ENCODE measurements at places on chromosomes 5 and 9.

GRCh38 chr9:70257991-70258691 lies 637 bp upstream of the SMC5 start:
- H3K27ac ChIP-seq, result peak overlapping the region; percentile 92
- peak overlapping the region; percentile 89 for H3K4me3 ChIP-seq
- peak; percentile 67 for ATAC-seq
- peaks cover 43% of the 10 kb centered on the region for H3K36me3 ChIP-seq

DNA sequence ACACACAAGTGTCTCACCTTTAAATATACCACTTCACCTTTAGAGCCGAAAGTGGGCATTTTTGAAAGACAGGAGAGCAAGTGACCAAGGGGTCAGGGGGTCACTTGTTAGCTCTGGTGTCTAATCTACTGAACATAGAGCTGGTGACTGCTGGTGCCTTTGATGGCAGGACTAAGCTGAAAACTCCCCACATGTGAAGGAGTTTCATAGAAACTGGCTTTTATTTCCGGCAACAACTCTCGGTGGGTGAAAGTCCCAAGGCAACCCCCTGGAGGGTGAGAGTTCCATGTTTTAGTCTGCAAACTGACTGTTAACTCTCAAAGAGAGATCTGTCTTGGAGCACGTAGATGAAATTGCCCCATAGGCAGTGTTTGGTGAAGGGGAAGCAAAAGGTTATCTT lies 466.9 kb downstream of the DMRTA1 start:
- no peak for ATAC-seq
- no peaks in the 10 kb centered on the region for H3K27me3 ChIP-seq
- H3K27ac ChIP-seq, result no peak overlapping the region
- no peaks in the 10 kb centered on the region for H3K36me3 ChIP-seq
- no peak overlapping the region for H3K4me3 ChIP-seq

DNA sequence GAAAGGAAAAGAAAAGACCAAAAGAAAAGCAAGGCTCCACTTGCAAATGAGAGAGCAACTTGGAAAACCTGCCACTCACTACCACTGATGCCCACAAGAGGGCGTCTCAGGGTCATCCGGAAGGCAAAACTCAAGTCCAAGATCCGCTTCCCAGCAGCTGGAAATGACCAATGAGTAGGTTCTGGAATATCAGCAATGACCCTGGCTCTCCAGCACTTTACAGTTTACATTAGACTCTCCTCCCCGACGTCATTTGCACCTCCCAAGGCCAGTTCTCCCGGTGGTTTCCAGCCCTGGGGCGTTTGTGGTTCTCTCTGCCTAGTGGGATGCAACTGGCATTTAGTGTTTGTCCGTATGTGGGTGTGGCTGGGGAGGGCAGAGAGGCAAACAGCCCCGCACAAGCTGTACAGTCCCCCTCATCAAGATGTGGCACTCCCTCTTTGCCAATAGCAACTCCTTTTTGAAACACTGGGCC lies 193.8 kb upstream of the ZNF618 start:
- peaks cover 7% of the 10 kb centered on the region for H3K4me1 ChIP-seq
- peaks cover 89% of the 10 kb centered on the region for H3K27me3 ChIP-seq
- no peak overlapping the region for H3K4me3 ChIP-seq

- H3K27ac ChIP-seq, result no peak overlapping the region
- peaks cover 19% of the 10 kb centered on the region for H3K27me3 ChIP-seq
Measured at GRCh38 chr5:168802337-168802736, 223.2 kb upstream of the PANK3 start.

GRCh38 chr9:89802781-89803355 lies 198.1 kb downstream of the GADD45G start:
- H3K4me1 ChIP-seq, result peaks cover 14% of the 10 kb centered on the region
- no peak overlapping the region for H3K27ac ChIP-seq
- no peak for ATAC-seq
- no peaks in the 10 kb centered on the region for H3K36me3 ChIP-seq
- H3K27me3 ChIP-seq, result no peaks in the 10 kb centered on the region

DNA sequence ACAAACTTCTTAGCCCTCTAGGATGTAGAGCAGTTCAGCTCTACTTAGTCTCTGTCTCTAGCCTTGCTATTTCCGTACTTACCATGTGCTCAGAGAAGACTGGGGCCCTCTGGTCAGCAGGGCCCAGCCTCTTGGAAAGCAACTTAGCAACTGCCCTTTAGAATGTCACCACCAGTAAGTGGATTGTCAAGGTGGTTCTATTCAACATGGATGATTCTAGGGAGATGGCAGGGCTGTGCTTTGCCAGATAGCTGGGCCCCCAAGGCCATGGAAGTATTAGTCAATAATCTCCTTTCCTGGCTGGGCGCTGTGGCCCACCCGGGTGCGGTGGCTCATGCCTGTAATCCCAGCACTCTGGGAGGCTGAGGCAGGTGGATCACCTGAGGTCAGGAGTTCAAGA lies 177.6 kb upstream of the MVB12B start:
- no peak overlapping the region for H3K4me3 ChIP-seq
- H3K27me3 ChIP-seq, result peaks cover 53% of the 10 kb centered on the region
- H3K36me3 ChIP-seq, result no peaks in the 10 kb centered on the region
- peaks cover 23% of the 10 kb centered on the region for H3K4me1 ChIP-seq

- H3K27me3 ChIP-seq, result no peaks in the 10 kb centered on the region
- no peak overlapping the region for H3K4me3 ChIP-seq
- ATAC-seq, result no peak
- H3K36me3 ChIP-seq, result no peaks in the 10 kb centered on the region
Measured at GRCh38 chr5:175282611-175283225, 161.3 kb downstream of the DRD1 start.

DNA sequence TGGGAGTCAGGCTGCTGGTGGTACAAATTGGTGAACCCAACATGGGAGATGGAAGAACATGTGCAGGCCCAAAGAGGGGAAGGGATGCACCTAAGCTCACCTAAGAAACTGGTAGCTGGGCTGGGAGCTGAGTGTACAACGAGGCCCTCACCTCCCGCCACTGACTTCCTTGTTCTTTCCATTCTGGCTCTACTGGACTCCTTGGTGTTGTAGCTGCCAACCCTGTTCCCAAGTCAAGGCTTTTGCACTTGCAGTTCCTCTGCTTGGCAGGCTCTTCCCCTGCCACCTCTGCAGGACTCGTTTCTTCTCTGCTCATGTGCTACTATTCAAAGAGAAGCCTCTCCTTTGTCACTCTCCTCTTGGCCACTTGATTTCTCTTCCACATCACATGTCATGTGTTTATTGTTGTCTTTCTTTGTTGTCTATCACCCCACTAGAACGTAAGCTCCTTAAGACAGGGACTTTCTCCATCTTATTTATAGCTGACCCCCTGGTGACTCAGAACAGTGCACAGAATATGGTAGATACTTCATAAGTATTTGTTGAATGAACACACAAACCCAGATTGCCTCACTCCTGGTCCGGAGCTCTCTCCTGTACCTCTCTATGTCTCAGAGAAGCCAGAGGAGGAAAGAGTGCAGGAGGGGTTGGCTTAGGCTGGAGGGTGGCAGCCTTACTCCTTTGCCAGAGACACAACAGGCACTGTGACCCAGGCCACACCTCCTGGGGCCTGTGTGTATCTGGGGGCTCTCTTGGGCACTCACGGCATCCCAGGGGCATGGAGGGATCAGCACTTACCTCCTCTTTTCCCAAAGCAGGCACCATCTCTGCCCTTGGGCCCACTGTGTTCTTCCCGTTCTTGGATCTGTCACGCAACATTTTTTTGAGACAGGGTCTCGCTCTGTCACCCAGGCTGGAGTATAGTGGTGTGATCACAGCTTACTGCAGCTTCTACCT lies 5.2 kb upstream of the SPINK4 start:
- H3K27ac ChIP-seq, result no peak overlapping the region
- no peak for ATAC-seq
- H3K4me3 ChIP-seq, result no peak overlapping the region
- H3K36me3 ChIP-seq, result no peaks in the 10 kb centered on the region
- no peaks in the 10 kb centered on the region for H3K4me1 ChIP-seq

- H3K4me1 ChIP-seq, result peaks cover 25% of the 10 kb centered on the region
- H3K4me3 ChIP-seq, result no peak overlapping the region
- no peak for ATAC-seq
- no peaks in the 10 kb centered on the region for H3K27me3 ChIP-seq
- H3K36me3 ChIP-seq, result peaks cover 44% of the 10 kb centered on the region
- no peak overlapping the region for H3K27ac ChIP-seq
Measured at GRCh38 chr5:126918615-126918957, 111.8 kb downstream of the MARCHF3 start.

DNA sequence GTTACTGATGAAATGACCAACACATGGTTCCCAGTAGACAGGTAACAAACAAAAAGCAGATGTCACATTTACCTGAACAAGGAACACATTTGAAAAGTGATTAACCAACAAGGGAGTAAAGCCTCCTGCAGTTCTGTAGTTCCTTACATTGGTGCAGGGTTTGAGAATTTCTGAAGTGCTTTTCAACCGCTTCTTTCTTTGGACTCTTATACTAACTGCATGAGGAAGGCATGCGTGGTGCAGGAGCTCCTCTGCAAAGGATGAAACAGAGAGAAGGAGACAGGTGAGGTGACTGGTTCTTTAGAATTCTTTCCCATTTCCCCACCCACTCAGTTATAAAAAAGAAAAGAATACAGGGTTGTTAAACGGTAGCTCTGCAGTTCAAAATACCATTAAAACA lies 4.6 kb upstream of the IL9 start:
- no peak for ATAC-seq
- H3K4me1 ChIP-seq, result no peaks in the 10 kb centered on the region
- no peaks in the 10 kb centered on the region for H3K36me3 ChIP-seq
- H3K27ac ChIP-seq, result no peak overlapping the region
- H3K4me3 ChIP-seq, result no peak overlapping the region

GRCh38 chr5:95726811-95727763 lies 4.0 kb upstream of the RHOBTB3 start:
- H3K27ac ChIP-seq, result no peak overlapping the region
- H3K36me3 ChIP-seq, result no peaks in the 10 kb centered on the region
- no peak for ATAC-seq
- H3K4me1 ChIP-seq, result peaks cover 36% of the 10 kb centered on the region
